ENCODE measurements at places on chromosomes 16 and 17. TPM values are rescaled to one million over a fixed set of nuclear protein-coding genes. Genes with fewer than 3 reads are reported as not detected.
A peak's percentile ranks its signal among the peaks of the same experiment; 100 is the strongest.

ARHGDIG gene
- polyA plus RNA-seq: 0.52 TPM

DNA sequence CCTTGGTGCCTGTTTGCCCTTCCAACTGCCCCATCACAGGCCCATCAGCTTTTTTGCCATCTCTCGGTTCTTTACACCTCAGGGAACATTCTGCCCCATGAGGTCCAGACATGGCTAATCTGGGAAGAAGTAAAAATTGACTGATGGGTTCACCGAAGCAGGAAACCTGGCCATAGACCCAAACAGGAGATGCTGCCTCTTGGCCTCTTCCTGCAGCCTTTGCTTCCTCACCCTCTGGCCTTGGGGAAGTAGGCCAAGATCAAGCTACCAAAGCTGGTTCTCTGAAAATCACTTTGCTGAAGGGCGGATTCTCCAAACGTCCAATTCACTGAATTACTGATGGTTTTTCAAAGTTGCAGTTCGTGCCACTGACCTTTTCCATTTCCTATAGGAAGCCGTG, 56.1 kb downstream of the ARSG start:
- DNase-seq: no peak

SYNGR2 gene
- 149 TPM for polyA plus RNA-seq

GRCh38 chr16:67862623-67863583, 9.9 kb upstream of the EDC4 start:
- no peak for DNase-seq

DNA sequence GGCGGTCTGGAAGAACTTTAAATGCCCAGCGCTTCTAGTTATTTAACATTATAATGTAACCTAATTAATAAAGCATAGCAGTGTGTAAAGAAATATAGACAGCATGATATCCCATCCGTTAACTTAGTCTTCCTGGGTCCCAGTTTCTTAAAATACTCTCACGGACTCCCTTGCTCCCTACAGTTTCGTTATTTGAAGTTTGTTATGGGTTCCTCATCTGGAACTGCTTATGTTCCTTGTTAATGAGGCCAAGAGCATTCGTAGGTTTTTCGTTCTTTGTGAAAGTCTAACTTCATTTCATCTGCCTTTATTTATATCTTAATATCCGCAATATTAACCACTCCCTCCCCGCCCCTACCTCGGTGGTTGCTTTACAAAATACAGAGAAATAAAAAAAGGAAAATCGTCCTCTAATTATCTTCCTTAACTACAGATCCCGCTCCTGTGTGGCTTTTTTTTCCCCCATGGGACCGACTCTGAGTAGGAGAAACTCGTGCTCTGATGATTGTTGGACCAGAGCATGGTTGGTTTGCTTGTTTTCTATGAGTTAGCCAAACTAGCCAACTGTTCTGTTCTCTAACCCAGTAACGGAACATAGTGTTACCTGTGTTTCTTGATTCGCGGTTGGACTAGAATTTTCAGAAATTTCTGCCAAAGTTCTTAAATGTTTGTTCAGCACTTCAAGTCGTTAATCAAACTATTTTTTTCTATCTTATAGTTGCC, 863 bp downstream of the ADPRM start:
- DNase-seq: no peak

KRT24 gene
- 1.9 TPM for polyA plus RNA-seq

DNA sequence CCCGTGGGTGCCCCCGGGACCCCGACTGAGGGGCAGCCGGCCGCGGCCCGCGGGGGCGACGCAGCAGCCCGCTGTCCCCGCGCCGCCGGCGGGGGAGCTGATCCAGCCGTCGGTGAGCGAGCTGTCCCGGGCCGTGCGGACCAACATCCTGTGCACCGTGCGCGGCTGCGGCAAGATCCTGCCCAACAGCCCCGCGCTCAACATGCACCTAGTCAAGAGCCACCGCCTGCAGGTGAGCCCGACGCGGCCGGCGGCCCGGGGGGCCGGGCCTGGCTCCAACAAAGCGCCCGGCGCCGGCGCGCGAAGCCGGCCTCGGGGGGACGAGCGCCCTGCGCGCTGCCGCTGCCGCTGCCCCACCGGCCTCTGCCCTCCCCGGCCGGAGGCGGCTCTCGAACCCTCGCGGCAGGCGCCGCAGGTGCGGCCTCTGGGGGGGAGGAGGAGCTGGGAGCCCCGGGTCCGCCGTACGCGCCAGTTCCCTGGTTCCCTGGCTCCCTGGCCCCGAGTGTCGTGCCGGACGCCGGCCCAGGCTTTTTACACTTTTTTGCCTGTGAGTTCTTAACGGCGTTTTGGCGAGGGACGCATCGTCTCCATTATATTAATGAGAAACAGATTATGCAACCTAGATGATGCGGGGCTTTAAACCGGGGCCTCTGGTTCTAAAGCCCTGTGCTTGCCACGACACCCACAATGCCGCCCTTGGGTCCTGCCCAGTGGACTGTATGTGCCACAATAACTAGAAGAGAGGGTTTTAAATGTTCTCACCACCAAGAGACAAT, 521 bp downstream of the ATMIN start:
- peak; percentile 47 for DNase-seq

- DNase-seq: no peak
Measured at GRCh38 chr17:17947966-17948365, 24.2 kb downstream of the TOM1L2 start.

RPL27 gene
- polyA plus RNA-seq: 4,515 TPM

GRCh38 chr16:28580726-28581315, 16.0 kb downstream of the SULT1A2 start:
- no peak for DNase-seq

DNA sequence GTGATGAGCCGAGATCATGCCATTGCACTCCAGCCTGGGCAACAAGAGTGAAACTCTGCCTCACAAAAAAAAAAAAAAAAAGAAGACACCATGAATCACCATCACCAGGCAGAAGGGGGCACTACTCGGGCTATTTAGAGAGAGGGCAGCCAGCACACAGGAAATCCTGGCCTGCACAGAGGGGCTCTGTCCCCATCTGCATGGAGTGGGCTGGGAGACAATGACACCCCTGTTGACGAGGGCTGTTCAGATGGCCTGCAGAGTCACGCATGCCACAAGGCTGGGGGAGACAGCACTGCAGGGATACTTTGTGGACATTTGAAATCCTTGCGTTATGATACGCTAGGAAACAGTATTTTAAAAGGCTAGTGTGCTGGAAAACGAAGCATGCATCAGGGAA, 48.3 kb downstream of the CUEDC1 start:
- no peak for DNase-seq

PRKAR1A gene
- 144 TPM for polyA plus RNA-seq

C17orf58 gene
- polyA plus RNA-seq: 15.7 TPM

GRCh38 chr17:1490643-1491442, 1.6 kb downstream of the MYO1C start:
- no peak for DNase-seq

DNA sequence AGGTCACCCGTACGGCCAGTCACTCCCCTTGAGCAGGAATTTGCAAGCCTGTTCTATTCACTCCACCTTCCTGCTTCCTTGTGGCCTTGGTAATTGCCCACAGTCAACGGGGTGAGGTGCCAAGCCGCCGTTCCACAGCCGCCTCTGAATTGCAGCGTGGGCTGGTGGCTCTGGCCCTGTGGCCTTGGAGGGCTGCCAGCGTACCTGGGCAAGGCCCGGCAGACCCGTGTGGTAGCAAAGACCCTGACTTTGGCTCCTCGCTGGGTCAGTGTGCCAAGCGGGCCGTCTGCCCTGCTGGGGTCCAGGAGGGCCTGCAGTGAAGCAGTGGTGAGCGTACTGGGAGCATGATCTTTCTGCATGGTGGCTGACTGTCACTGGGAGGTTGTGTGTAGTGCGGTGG, 3.6 kb downstream of the BANP start:
- no peak for DNase-seq

TBX2 gene
- polyA plus RNA-seq: 3.2 TPM

DNA sequence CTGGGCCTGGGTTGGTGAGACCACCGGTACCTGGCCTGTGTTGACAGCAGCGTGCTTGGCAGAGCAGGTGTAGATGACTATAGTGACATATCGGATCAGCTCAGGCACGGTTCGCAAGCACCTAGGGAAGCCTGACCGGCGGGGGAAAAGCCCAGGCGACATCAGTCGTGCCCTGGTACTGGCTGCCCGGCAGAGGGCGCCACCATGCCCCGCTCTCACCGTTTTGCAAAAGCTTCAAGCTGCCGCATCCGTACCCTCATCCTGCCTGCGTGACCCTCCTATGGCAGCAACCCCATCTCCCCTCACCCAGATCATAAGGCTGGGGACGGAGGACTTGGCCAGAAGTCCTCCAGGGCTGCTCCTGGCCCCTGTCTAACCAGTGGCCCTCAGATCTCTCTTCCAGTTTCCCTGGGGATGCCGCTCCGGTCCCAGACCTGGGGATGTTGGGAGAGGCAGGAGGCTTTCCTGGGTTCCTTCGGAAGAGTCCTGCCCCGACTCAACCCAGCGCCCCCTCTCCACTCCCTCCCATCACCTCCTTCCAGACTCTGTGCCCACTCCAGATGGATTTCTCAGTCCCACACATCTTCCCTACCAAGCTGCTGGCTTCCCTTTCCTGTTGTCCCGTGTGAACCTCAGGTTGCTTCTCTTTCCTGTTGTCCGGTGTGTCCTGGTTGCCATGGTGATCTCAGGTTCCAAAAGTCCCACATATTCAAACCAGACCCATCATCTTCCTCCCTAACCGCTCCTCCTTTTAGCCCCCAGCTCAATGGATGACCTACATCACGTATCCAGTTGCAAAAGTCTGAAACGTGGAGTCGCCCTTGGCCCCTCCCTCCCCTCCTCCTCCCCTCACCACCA, 13.7 kb downstream of the ALOX12B start:
- DNase-seq: peak; percentile 53

DNA sequence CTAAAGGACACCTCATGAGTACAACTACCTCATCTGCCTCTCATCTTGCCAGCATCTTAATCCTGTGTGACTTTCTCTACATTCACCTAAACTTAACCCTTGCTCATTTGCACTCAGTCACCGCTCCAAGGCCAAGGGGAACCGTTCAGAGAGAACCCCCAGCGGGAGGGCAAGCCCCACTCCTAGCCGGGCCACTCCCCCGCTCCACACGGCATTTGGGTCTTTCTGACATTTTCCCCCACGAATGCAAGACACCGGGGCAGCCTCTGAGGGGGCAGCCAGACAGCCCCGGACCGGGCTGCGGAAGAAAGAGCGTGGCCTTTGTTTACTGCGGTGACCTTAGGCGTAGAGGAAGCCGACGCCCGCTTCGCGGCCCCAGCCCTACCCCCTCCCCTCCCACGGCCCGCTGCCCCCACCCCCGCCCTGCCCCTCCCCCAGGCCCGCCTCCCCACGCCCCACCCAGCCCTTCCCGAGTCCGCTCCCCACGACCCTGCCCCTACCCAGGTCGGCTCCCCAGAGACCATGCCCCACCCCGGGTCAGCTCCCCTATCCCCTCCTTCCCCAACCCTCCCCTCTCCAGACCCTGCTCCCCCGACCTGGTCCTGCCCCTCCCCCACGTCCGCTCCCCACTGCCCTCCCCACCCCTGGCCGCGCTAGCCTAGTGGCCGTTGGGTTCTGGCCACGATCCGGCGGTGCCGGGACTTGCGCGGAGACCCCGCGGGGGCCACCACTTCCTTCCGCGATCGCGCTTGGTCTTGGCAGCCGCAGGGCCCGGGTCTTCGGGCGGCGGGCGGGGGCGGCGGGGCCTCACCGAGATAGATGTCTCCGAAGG, 789 bp downstream of the CSNK1D start:
- DNase-seq: no peak

KCTD2 gene
- polyA plus RNA-seq: 20.4 TPM

CA4 gene
- 6.9 TPM for polyA plus RNA-seq

DNA sequence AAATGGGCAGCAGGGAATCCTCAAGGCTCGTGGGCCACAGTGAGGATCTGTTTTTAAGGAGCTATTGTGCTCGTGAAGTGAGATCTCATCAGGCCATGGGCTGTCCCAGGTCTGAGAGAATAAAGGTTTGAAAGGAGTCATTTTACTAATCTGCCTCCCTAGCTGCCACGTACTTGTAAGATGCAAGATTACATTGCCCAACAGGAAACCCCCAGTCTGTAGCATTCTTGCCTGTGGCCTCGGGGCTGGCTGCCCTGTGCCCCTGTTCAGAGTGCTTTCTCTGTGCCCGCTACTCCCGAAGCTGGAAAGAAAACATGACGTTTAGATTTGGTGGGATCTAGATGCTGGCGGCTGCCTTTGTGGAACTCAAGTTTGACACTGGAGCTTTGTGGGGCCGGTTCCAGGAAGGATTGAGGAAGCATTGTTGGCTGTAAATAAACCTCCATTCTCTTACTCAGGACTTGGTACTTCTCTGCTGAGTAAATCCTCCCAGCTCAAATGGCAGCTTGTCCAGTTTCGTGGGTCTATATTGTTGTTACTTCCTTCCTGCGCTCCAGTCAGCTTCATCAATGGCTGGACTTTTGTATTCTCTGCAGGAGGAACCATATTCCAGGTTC, 21.2 kb downstream of the SAP30BP start:
- DNase-seq: no peak

GRCh38 chr16:51867386-51868065, 679.4 kb downstream of the TOX3 start:
- no peak for DNase-seq

DNA sequence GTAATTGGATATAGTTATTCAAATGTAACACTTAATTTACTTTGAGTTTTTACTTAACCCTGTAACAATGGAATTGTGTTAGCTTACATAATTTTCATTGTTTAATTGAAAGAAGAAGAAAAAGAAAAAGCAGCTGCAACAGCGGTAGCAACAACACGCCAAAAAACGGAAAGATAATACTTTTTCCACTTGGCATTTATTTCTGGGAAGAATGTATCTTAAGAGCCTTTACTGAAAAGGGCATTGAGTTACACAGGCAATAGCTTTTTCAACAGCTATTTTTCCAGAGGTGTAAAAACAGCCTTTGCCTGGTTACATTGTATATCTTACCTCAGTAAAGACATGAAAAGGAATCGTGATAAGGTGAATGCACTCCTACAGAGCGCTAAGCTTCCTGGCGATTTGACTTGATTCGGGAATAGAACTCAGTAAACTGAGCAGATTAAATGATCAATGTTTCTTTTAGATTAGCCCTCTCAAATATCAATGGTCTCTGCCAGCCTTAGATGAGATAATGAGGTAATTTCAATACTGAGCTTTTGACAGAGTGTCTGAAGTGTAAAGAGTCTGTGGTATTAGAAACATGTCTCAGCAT, 311.3 kb downstream of the CDH13 start:
- no peak for DNase-seq

DNA sequence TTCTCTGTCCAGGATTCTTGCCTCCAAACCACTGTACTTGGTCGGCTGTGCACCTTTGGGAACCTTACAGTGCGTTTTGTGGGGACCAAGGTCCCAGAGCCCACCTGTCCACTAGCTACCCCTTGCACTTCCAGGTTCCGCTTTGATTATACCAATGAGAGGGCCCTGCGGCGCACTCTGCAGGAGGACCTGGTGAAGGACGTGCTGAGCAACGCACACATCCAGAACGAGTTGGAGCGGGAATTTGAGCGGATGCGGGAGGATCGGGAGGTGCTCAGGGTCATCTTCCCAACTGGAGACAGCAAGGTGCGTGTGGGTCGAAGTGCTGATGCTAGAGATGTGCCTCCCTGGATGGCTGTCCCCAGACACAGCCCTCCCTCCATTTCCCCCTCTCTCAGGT, 18.8 kb downstream of the POLR2A start:
- no peak for DNase-seq

GRCh38 chr17:9273428-9274391, 252.4 kb downstream of the NTN1 start:
- no peak for DNase-seq
